Muscle of leg (tissue), 16 donors: ENCODE measurements at places on chromosomes 1 and 21.

DNA sequence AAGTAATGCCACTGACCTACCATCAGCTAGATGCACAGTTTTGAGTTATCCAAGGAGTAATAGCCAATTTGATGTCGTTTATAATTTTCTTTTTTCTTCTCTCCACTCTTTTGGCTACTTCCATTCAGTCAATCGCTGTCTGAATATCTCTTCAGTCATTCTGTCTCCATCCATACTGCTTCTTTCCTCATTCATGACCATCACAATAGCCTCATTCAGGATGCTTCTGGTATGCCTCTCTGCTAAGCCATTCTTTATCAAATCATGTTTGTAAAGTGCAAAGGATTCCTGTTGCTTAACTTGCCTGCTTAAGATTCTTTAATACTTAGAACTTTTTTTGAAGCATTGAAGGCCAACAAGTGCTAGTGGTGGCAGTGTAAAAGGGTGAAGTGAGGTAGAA lies 20.2 kb downstream of the TYW3 start:
- DNase-seq: no peak
- peaks cover 42% of the 10 kb centered on the region for H3K36me3 ChIP-seq
- no peaks in the 10 kb centered on the region for H3K27me3 ChIP-seq
- H3K4me1 ChIP-seq: no peaks in the 10 kb centered on the region

DNA sequence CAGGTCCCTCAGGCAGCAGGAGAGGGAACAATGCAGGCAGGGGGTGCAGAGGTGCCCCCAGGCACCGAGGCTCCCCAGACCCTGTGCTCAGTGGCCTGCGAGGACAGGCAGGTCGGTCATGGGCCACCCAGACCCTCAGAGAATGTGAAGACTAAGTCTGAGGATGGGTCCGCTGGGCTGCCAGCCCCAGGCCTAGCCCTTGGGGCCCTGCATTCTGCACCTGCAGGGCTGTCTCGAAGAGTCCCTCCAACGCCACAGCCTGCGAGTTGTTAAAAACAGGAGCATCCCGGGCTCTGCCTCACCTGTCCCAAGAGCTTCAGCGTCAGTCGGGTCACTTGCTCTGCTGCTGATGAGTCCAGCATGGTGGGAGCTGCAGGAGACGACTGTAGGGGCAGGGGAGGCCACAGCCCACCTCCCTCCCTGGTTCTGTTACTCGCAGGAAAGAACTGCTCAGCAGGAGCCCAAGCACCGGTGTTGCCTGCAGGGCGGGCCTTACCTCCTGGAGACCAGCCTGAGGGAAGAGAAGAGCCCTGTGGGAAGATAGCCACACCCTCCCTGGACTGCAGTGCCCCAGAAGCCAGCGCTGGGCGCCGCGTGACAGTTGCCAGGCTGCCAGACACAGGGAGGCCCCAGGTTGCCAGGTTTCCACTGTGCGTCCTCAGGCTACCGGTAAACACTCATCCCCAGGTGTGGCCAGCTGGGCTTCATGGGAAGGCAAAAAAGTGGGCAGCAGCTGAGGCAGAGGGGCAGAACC lies 5.8 kb downstream of the C21orf58 start:
- H3K4me1 ChIP-seq: peaks cover 19% of the 10 kb centered on the region
- peaks cover 42% of the 10 kb centered on the region for H3K36me3 ChIP-seq
- H3K27me3 ChIP-seq: no peaks in the 10 kb centered on the region

DNA sequence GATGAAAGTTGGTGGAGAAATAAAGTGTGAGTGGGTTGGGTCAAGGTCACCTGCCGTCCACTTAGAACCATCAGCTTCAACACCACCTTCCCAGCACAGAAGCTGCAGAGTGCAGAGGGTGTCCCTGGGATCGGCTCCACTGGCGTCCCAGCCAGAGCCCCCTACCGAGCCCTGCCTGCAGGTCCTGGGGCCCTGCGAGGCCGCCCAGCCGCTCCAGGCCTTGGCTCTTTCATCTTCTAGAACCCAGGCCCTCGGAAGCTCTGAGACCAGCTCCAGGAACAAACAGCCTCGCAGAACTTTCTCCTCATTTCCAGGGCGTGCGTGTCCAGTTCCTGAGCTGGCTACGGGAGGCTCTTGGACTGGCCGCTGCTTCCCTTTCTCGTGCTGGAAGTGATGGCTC lies 166.0 kb downstream of the PRDM16 start:
- H3K36me3 ChIP-seq: no peaks in the 10 kb centered on the region
- peaks cover 28% of the 10 kb centered on the region for H3K27me3 ChIP-seq

- DNase-seq: peak; percentile 93
- H3K4me1 ChIP-seq: peaks cover 4% of the 10 kb centered on the region
- no peak overlapping the region for H3K4me3 ChIP-seq
- H3K36me3 ChIP-seq: no peaks in the 10 kb centered on the region
- peak overlapping the region; percentile 60 for H3K27ac ChIP-seq
Observed at GRCh38 chr1:63861052-63861691, 87.4 kb downstream of the ROR1 start.

DNA sequence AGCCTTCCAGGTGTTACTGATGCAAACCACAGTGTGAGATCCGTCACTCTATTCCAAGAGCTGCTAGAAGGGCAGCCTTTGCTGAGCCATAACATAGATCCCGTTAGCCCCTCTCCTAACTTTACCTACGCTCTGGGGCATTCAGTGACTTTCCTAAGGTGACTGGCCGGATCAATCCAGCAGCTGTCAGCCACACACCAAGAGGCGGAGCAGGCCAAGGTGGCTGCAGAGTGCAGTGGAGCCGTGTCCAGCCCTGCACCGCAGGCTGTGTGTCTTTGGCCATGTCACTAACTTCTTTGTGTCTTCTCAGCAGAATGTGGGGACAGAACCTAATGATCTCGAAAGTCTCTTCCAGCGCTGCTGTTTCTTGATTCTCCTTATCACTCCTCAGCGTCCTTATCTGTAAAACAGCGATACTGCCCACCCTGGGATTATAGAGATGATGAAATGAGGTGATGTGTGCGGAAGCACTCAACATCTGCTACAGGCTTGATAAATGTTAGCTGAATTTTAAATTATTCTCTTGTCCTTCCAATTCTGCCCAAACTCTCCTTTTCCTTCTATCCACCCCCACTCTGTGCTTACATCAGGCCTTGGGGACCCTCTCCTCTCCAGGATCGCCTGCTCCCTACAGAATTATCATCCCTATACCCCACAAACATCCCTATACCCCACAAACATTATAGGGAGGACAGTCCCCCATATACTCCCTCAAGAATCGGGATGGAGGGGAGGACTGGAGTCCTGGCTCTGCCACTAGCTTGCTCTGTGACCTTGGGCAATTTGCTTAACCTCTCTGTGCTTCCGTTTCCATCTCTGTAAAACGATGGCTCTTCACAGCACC lies 25.8 kb upstream of the LRRN2 start:
- H3K4me1 ChIP-seq: peaks cover 37% of the 10 kb centered on the region
- H3K27ac ChIP-seq: peak overlapping the region; percentile 69
- DNase-seq: no peak
- H3K4me3 ChIP-seq: no peak overlapping the region

GRCh38 chr1:164598719-164599118 lies 39.7 kb downstream of the PBX1 start:
- H3K4me1 ChIP-seq: peaks cover 17% of the 10 kb centered on the region
- H3K4me3 ChIP-seq: no peak overlapping the region
- peaks cover 10% of the 10 kb centered on the region for H3K36me3 ChIP-seq
- DNase-seq: no peak
- H3K27ac ChIP-seq: no peak overlapping the region
- H3K27me3 ChIP-seq: no peaks in the 10 kb centered on the region

DNA sequence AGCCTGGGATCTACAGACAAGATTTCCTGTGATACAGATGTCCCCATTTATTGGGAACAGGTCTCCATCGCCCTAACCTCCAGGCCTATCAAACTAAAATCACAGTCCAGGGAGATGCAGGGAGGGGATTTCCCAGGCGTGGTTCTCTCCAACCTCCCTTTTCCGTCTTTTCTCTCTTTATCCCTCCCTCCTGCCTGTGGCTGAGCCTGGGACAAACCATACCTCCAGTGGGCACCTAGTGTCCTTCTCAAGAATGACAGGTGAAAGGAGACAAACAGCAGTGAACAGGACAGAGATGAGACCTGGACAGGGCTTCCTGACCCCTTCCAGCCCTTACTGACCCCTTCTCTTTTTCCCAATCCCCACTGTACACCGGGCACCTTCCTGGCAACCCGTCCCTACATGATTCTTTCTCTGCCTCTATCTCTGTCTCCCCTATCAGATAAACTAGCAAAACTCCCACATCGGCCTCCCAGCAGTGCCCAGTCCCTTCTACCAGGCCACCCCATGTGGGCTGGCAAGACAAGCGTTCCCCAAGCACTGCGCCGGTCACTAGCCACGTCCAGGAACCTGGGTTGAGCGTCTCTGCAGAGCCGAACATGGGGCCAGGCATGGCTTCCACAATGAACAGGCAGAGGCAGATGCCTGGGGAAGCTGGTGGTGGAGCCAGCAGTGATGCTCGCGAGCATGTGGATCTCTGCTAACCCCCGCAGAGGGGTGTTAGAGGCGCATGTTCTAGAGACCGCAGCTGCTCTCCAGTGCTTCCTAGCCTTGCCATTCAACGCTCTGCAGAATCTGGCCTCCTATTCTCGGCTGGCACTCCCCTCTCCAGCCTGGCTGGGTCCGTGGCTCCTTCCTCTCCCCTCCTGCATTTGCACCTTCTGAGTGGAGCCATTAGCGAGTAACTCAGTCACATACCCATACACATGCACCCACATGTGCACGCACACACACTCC lies 54.7 kb downstream of the ELK4 start:
- H3K4me1 ChIP-seq: peaks cover 2% of the 10 kb centered on the region
- DNase-seq: no peak
- no peak overlapping the region for H3K27ac ChIP-seq
- H3K27me3 ChIP-seq: peaks cover 33% of the 10 kb centered on the region
- no peaks in the 10 kb centered on the region for H3K36me3 ChIP-seq

- no peaks in the 10 kb centered on the region for H3K27me3 ChIP-seq
- no peak for DNase-seq
- no peaks in the 10 kb centered on the region for H3K4me1 ChIP-seq
Observed at GRCh38 chr1:160877221-160877620, 7.8 kb downstream of the ITLN1 start.

DNA sequence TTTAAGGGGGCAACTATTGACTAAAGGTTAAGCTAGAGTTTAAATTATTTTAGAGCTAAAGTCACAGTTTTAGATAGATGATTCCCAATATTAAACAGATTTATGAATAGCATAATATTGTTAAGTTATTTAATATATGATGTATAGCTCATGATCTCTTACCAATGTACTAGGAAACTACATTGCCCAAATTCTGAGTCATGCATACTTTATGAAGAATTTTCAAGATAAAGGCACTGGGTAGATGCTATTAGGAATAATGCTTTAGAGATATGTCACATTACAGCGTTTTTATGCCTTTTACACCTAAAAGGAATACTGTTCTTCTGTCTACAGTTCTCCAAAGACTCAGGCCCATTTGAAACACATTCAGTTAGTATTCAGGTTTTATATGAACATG lies 215.1 kb downstream of the NCAM2 start:
- DNase-seq: no peak
- H3K27me3 ChIP-seq: no peaks in the 10 kb centered on the region
- no peak overlapping the region for H3K4me3 ChIP-seq
- no peaks in the 10 kb centered on the region for H3K4me1 ChIP-seq
- H3K36me3 ChIP-seq: no peaks in the 10 kb centered on the region
- no peak overlapping the region for H3K27ac ChIP-seq

GRCh38 chr1:244448279-244449036 lies 3.3 kb downstream of the ADSS2 start:
- H3K27me3 ChIP-seq: no peaks in the 10 kb centered on the region
- no peak overlapping the region for H3K27ac ChIP-seq
- no peaks in the 10 kb centered on the region for H3K36me3 ChIP-seq

GRCh38 chr1:212916481-212917133 lies 33.7 kb upstream of the VASH2 start:
- H3K27ac ChIP-seq: peak overlapping the region; percentile 40
- DNase-seq: peak; percentile 75
- peaks cover 25% of the 10 kb centered on the region for H3K4me1 ChIP-seq
- peaks cover 7% of the 10 kb centered on the region for H3K27me3 ChIP-seq
- no peak overlapping the region for H3K4me3 ChIP-seq
- no peaks in the 10 kb centered on the region for H3K36me3 ChIP-seq

- DNase-seq: peak; percentile 15
- no peaks in the 10 kb centered on the region for H3K27me3 ChIP-seq
- peak overlapping the region; percentile 83 for H3K27ac ChIP-seq
- no peak overlapping the region for H3K4me3 ChIP-seq
- H3K36me3 ChIP-seq: peaks cover 31% of the 10 kb centered on the region
Observed at GRCh38 chr21:37153196-37153934, 80.3 kb downstream of the TTC3 start.

DNA sequence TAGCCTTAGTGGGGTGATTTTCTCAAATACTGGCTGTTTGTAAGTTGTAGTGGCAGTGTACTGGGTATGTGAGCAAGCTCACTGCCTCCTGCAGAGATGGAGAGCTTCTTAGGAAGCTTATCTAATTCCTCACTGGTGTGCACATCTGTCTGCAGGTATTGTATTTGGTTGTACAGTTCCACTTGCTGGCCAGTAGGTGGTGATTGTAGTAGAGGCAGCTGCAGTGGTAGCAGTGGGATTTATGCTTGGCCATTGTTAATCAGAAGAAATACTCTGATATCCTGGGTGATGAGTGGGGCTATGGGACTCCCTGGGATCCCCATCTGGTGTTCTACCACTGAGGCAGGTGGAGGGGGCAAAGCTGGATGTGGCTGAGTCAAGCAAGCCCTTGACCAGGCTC lies 276.1 kb upstream of the SPAG17 start:
- H3K36me3 ChIP-seq: no peaks in the 10 kb centered on the region
- no peaks in the 10 kb centered on the region for H3K27me3 ChIP-seq
- no peak overlapping the region for H3K4me3 ChIP-seq
- no peak overlapping the region for H3K27ac ChIP-seq
- no peak for DNase-seq
- no peaks in the 10 kb centered on the region for H3K4me1 ChIP-seq

DNA sequence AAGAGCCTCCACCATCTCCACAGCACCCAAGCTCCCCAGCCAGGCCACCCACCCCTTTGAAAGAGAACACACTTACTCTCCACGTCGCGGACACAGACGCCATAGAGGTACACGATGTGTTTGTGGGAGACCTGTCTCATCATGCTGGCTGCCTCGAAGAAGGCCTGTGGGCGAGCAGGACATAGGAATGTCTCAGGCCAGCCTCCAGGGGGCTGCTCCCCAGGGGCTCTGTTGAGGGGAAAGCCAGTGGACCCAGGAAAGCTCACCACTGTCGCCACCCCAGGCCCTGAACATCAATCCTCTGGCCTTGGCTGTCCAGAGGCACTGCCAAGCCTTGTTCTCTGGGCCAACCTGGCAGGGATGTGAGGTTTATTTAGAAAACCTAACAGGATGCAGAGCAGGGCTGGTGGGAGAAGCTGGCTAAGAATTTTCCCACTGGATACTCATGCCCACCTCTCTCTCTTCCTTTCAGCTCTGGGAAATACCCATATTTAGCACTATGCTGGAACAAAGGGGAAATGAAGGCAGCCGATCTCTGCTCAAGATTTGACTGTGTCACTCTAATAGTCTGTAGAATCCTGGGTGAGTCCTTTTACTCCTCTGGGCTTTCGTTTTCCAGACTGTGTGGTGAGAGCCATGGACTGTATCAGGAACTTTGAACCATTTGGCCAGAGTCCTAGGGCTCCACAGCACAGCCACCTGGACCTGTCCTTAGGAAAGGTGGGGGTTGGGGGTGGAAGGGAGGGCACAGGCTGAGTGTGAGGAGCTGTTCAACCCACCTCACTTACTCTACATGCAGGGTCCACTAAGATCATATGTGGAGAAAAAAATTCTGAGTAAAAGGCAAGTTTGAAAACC lies 101.9 kb downstream of the RAVER2 start:
- peaks cover 2% of the 10 kb centered on the region for H3K4me1 ChIP-seq
- DNase-seq: no peak
- H3K27ac ChIP-seq: no peak overlapping the region
